Endothelial cell of coronary artery (primary cell): ENCODE measurements at places on chromosomes 11 and 22. TPM values are rescaled to one million over a fixed set of nuclear protein-coding genes. Genes with fewer than 3 reads are reported as not detected.

OR52K1 gene
- not detected in 2 replicates for total RNA-seq

NECTIN1 gene
- total RNA-seq: 5.6 and 10.5 TPM in 2 replicates

PLAAT2 gene
- total RNA-seq: not detected in 2 replicates

ASCL3 gene
- not detected in 2 replicates for total RNA-seq

BDNF gene
- 2.7 and 16.0 TPM in 2 replicates for total RNA-seq

C11orf97 gene
- total RNA-seq: not detected in 2 replicates

SOX10 gene
- total RNA-seq: not detected in 2 replicates

ZNF280A gene
- not detected in 2 replicates for total RNA-seq

LRFN4 gene
- 14.7 and 18.8 TPM in 2 replicates for total RNA-seq

IL18 gene
- 5.5 TPM in 1 of 2 replicates, not detected in the other for total RNA-seq

APOL1 gene
- total RNA-seq: 12.7 and 38.8 TPM in 2 replicates

FAM181B gene
- total RNA-seq: under 0.01 TPM in 1 of 2 replicates, not detected in the other

PDE2A gene
- total RNA-seq: 10.2 and 23.6 TPM in 2 replicates

PIWIL4 gene
- 0.18 and 1.0 TPM in 2 replicates for total RNA-seq

DGAT2 gene
- 1.5 and 3.1 TPM in 2 replicates for total RNA-seq

SESN3 gene
- total RNA-seq: 2.4 and 4.0 TPM in 2 replicates

PRR33 gene
- total RNA-seq: not detected in 2 replicates

CTSF gene
- 18.2 and 26.3 TPM in 2 replicates for total RNA-seq

NOX4 gene
- total RNA-seq: 19.8 and 27.5 TPM in 2 replicates

ANKK1 gene
- total RNA-seq: 0.09 TPM in 1 of 2 replicates, not detected in the other

CALCB gene
- total RNA-seq: under 0.01 TPM in 1 of 2 replicates, not detected in the other

TRIM51 gene
- not detected in 2 replicates for total RNA-seq

MAJIN gene
- not detected in 2 replicates for total RNA-seq

KRTAP5-9 gene
- not detected in 2 replicates for total RNA-seq

SERPING1 gene
- total RNA-seq: 0.09 and 0.56 TPM in 2 replicates

CLCF1 gene
- 2.7 and 3.3 TPM in 2 replicates for total RNA-seq

FREY1 gene
- total RNA-seq: 0.54 and 0.75 TPM in 2 replicates

CALCA gene
- total RNA-seq: not detected in 2 replicates

JAM3 gene
- 87.6 and 108 TPM in 2 replicates for total RNA-seq

FGF4 gene
- total RNA-seq: not detected in 2 replicates

TRIM21 gene
- total RNA-seq: 22.7 and 24.7 TPM in 2 replicates

SPON1 gene
- not detected in 2 replicates for total RNA-seq

OR6T1 gene
- total RNA-seq: not detected in 2 replicates

DMC1 gene
- total RNA-seq: 0.94 and 1.6 TPM in 2 replicates

SERPIND1 gene
- total RNA-seq: 0.66 and 7.4 TPM in 2 replicates

KRTAP5-7 gene
- total RNA-seq: not detected in 2 replicates

SEPTIN3 gene
- 0.09 TPM in 1 of 2 replicates, not detected in the other for total RNA-seq

MS4A14 gene
- not detected in 2 replicates for total RNA-seq

RIMBP3C gene
- under 0.01 and 0.09 TPM in 2 replicates for total RNA-seq

OR8J3 gene
- total RNA-seq: not detected in 2 replicates

SLC43A3 gene
- total RNA-seq: 30.2 and 32.1 TPM in 2 replicates

FJX1 gene
- 20.5 and 26.0 TPM in 2 replicates for total RNA-seq

WBP2NL gene
- total RNA-seq: under 0.01 and 0.28 TPM in 2 replicates

PAX6 gene
- 0.18 TPM in 1 of 2 replicates, not detected in the other for total RNA-seq

TRIM49 gene
- total RNA-seq: not detected in 2 replicates

CCDC116 gene
- 0.09 and 0.28 TPM in 2 replicates for total RNA-seq

RFPL2 gene
- total RNA-seq: not detected in 2 replicates

BCO2 gene
- total RNA-seq: 0.72 and 1.5 TPM in 2 replicates

NUMA1 gene
- total RNA-seq: 121 and 127 TPM in 2 replicates

GRM5 gene
- total RNA-seq: 0.18 TPM in 1 of 2 replicates, not detected in the other

ARRB1 gene
- total RNA-seq: 76.3 and 161 TPM in 2 replicates

NCAM1 gene
- 0.09 and 0.45 TPM in 2 replicates for total RNA-seq

LDHAL6A gene
- not detected in 2 replicates for total RNA-seq

SHISA8 gene
- total RNA-seq: not detected in 2 replicates

HTR3B gene
- not detected in 2 replicates for total RNA-seq

EI24 gene
- total RNA-seq: 110 and 136 TPM in 2 replicates

ZMAT5 gene
- total RNA-seq: 13.3 and 15.7 TPM in 2 replicates
